ENCODE measurements at places on chromosomes 1 and 21.

DNA sequence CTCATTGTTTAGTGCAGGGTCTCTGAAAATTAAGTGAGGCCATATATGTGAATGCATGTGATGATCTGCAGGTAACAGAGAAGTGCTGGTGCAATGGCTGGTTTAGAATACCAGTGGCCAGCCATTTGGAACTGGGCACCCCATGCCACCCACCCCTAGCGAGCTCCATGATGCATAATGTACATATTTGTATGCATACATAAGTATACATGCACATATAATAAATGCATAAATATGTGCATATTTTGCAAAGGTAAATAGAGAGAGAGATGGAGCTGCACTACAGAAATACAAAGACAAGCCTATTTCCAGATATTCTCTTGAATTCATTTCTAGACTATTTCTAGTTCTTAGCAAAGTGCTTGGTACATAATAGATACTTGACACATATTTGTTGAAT is 68.5 kb upstream of the IGSF21 start:
- DNase-seq, result no peak

DNA sequence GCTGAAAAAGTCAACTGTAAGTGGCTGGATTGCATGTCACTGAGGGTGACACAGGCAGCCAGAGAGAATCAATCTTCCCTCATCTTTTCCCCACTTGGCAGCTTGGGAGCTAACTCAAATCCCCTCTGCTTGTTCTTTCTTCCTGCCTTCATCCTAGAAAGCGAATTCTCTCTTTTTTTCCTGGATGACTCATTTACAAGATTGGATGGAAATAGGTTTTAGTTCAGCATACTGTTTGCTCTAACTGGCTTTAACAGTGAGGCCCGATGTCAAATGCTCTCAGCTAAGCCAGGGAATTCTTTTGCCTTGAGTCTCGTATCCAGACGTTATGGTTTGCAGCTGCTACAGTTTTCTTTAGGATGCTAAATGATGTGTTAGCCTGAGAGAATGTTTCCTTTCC is 72.7 kb downstream of the HUNK start:
- DNase-seq, result no peak

GRCh38 chr1:156126043-156126629 is 11.6 kb downstream of the LMNA start:
- DNase-seq, result no peak

DNA sequence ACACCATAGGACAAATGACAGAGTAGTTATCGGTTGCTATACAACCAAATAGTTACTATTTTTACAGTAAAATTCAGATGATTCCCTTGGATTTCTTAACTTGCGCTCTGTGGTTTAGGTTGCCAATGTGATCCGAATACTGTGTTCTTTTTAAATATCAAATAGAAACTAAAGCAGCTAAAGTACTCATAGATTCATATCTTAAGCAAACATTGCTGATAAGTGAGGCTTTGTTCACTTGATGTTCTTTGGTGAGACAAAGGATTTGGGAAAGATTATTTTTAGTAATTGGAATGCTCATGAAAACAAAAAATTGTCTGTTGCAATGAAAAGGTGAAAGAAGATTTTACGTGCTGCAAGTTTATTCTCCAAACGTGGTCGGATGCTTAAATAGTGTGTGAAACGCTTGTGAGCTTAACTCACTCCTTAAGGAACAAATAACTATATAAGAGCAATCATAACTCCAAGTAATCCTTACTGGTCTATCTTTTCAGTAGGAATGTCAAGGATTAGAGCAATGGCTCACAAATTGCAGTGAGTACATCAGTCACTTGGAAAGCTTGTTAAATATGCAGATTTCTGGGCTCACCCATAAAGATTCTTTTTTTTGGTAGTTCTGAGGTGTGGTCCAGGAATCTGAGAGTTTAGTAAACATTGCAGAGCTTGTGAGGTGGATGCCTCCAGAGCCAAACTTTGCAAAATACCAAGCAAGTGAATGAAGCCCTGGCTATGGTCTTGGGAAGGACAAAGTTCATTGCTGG is 31.8 kb upstream of the PDC start:
- no peak for DNase-seq

DNA sequence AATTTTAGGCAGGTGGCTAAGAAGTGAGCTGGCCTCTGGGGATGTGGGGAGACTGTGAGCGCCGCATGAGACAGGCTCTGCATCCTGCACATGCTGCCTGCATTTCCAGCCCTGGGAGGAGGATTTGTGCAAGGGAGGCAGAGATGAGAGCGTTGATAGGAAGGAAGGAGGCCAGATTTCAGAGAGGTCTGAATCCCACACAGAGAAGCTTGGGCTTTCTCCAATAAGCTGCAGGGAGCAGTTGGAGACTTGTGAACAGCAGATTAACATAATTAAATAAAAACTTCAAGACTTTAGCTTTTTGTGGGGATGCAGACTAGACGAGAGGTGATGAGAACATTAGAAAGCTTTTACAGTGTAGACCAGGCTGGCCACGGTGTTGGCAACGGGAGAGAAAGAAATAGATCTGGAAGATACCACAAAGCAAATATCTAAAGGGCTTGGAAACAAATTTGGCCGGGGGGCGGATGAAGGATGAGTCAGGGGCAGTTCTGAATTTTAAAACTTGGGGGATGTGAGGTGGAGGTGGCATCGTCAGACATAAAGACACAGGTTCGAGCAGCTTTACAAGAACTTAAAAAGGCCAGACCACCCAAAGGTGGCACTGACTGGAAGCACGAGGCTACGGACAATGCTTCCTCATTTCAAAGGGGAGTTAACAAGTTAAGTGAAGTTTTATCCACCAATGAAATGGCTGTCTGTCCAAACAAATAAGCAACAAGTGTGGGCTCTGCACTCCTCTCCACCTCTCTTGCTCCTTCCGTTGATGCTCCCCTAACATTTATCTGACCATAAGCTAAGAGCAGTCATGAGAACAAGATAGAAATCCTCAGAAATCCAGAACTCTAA is 57.0 kb downstream of the HIVEP3 start:
- no peak for DNase-seq

- peak; percentile 27 for DNase-seq
Measured at GRCh38 chr1:160376525-160377131, 9.8 kb downstream of the NHLH1 start.

DNA sequence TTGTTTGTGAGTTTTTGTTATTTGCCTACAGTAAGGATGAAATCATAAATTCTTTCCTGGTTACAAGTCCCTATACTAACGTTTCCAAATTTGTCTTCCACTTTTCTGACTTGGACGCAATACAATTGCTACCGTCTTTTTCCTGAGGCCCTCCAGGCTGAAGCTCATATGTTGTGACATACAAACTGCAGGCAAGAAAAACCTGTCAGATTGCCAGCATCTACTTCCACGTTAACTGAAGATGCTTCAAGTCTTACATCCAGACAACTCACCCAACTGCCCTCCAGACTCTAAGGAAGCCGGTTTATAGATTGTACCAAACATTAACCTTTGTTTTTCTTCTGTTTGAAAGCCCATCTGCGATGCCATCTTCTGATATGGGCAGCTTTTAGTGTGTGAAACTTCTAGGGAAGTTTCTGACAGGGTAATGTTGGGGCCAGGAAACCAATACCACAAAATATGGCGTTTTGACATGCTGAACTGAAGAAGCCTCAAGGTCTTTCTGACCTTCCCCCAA is 21.4 kb upstream of the RNF11 start:
- no peak for DNase-seq

GRCh38 chr1:44217809-44218410 is 4.6 kb downstream of the DMAP1 start:
- DNase-seq, result peak; percentile 53

- no peak for DNase-seq
Measured at GRCh38 chr21:34342476-34342875, 21.3 kb upstream of the KCNE2 start.

- no peak for DNase-seq
Measured at GRCh38 chr1:31897526-31898100, 40.6 kb downstream of the PTP4A2 start.

GRCh38 chr1:247747616-247748015 is 325 bp downstream of the OR14A2 start:
- DNase-seq, result no peak

GRCh38 chr1:59494145-59494833 is 197.4 kb downstream of the FGGY start:
- no peak for DNase-seq

DNA sequence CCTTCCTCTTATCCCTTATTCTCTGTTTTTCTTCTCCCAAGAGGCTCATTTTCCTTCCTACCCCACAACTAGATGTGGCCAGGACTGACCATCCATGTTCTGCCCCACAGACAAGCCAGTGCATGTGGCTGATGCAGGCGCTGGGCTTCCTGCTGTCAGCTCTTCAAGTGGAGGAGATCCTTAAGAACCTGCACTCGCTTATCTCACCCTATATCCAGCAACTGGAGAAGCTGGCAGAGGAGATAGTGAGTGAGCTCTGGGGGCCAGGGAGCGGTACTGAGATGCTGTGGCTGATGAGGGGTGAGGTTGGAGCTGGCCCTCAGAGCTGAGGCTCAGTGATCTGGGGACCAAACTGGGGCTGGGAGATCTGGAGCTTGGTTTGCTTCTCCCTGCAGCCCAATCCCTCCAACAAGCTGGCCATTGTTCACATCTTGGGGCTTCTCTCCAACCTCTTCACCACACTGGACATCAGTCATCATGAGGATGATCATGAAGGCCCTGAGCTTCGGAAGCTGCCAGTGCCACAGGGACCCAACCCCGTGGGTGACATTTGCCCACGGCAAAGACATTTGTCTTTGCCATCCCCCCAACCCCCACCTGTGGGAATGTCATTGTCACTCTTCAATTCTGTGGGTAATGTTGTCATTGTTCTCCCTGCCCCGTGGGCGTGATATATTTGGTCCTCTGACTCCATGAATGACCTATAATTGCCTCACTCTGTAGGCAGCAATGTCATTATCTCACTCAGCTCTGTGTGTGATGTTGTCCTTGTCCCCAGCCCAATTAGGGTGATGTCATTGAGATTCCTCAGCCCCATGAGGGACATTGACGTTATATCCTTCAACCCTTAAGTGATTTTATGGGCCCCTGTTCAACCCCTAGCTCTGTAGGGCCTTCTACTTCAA is 11.2 kb upstream of the DPH2 start:
- DNase-seq, result no peak

GRCh38 chr21:33008333-33009051 is 17.2 kb upstream of the OLIG2 start:
- DNase-seq, result no peak

DNA sequence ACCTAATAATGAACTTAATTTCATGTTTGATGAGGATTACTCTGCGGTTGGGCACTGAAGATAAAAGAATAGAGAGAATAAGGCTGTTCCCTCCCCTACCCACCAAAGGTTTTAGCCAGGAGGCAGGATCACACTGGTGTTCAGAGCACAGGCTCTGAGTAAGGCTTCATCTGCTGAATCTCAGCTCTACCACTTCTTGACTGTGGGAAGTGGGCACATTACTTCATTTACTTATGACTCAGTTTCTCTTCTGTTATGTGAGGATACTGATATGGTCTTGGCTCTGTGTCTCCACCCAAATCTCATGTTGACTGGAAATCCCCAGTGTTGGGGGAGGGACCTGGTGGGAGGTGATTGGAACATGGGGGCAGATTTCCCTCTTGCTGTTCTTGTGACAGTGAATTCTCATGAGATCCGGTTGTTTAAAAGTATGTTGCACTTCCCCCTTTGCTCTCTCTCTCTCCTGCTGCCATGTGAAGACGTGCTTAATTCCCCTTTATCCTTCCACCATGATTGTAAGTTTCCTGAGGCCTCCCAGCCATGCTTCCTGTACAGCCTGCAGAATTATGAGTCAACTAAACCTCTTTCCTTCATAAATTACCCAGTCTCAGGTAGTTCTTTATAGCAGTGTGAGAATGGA is 79.7 kb downstream of the SMYD2 start:
- DNase-seq, result no peak

DNA sequence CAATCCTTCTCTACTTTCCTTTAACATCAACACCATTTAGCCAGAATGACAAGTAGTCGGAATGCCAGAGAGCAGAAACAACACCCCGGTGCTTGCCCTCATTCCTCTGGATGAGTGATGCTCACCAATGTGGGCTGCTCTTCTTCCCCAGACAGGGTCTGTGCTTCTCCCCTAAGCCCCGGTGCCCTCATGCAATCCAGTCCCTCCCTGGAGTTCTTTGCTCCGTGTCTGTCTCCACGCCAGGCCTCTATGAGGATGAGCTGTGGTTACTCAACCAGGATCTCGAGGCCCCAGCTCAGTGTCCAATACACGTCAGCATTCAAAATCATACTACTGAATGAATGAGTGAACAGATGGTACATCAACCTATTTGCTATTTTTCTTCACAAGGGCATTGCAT is 29.7 kb upstream of the PDE9A start:
- DNase-seq, result no peak

DNA sequence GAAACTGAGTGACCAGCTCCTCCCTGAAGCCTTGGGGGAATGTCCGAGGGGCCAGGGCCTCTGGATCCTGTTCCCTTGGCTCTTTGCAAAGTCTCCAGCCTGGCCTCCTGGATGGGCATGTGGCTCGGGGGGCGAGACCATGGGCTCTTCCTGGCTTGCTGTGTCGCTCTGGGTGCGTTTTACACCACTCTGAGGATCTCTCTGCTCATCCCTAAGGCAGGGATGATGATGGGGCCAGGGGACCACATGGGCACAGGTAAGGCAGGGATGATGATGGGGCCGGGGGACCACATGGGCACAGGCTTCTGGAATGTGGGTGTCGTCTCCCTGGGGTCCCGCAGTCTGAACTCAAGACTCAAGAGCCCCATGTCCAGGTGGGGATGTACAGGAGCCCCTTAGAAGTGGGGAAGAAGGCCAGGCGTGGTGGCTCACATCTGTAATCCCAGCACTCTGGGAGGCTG is 17.7 kb downstream of the TP73 start:
- no peak for DNase-seq

DNA sequence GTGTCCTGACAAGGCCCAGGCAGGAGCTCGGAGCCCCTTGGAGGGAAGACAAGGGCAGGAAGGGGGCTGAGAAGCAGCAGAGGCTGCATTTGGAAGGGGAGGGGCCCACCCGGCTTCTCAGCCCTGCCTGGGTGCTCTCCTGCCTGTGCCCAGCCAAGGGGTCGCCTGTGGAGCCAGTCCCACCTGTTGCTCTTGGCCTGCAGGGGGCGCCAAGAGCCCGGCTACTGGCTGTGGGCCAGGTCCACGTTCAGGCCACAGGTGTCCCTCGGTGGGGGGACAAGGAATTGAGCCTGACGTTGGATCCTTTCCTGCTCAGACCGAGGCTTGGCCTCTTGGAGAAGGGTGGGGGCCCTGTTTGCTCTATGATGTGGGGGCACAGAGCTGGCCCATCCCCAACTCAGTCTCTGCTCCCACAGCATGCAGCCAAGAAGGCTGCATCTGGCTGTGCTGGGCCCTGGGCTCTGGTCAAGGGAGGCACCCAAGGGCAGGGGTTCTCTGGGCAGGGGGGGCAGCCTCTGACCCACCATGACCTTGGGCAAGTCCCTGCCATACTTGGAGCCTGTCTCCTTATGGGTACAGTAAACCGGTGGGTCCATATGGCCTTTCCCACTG is 10.9 kb downstream of the WNT4 start:
- DNase-seq, result peak; percentile 50

- DNase-seq, result no peak
Measured at GRCh38 chr1:181010789-181011188, 11.9 kb downstream of the STX6 start.
